ENCODE measurements at places on chromosomes 4 and X. TPM values are rescaled to one million over a fixed set of nuclear protein-coding genes. Genes with fewer than 3 reads are reported as not detected.

- DNase-seq: no peak
Observed at GRCh38 chrX:87338510-87338909, 179.1 kb upstream of the KLHL4 start.

- DNase-seq: peak; percentile 16
Observed at GRCh38 chr4:158236304-158237030, 26.2 kb downstream of the TMEM144 start.

GRCh38 chrX:120801426-120801825, 74.2 kb downstream of the CT47B1 start:
- DNase-seq: no peak

- DNase-seq: no peak
Observed at GRCh38 chr4:6633091-6633906, 7.2 kb upstream of the MRFAP1 start.

Gene MND1
- 11.4 TPM for total RNA-seq

Gene USP51
- 13.3 TPM for total RNA-seq

DNA sequence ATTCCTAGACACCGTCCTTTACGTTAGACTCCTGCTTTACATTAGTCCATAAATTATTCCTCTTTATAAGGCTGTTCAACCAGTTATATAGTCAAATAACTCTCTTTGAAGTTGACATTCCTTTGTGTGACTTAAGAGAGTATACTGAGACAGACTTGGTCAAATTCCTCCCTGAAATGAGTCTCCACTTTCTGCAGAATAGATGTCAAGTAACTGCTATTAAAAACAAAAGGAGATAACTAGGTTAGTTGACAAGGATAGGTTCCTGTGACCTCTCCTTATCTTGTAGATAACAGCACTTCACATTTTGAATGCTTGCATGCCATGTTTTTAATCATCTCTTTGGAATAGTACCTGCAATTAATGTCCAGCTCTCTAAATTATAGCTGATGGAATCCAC, 5.7 kb downstream of the GUCY1A1 start:
- DNase-seq: no peak

Data from testis (tissue), 5 donors.